ENCODE measurements at places on chromosomes 1 and 21.

DNA sequence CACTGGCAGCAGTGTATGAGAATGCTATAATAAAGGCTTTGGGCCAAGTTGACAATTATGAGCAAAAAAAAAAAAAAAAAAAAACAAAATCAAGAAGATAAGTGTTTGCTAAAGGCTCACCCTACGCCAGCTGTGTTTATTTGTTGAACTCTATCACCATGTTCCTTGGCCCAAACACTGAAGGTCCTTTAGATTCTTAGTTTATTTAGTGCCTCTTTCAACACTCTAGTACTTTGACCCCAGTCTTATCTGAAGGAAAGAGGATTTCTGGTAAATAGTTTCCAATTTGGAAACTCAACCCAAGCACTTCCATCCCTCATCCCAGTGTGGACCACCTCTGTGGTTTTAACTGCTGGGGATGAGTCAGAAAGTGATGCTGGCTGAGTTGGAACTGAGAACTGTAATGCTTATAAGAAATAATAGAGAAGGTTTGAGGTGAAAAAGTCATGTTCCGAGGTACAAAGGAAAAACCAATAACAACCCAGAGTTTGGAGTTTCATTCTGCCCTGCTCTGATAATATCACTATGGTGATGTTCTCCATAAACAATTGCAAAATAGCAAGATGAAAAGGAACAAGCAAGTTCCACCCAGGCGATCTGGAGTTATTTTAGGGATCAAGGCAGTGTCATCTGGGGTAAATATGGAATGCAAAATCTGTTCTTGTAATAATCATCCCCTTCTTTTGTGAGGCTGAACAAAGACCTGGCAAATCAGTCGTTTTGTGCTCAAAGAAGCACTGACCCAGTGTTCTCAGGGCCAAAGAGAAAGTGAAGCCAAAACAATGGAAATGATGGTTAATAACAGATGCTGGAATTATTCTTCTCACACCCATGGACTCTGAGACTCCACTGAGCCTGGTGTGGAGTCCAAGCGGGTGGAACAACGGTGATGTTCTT lies 19.7 kb upstream of the CAPZB start:
- DNase-seq, result no peak

DNA sequence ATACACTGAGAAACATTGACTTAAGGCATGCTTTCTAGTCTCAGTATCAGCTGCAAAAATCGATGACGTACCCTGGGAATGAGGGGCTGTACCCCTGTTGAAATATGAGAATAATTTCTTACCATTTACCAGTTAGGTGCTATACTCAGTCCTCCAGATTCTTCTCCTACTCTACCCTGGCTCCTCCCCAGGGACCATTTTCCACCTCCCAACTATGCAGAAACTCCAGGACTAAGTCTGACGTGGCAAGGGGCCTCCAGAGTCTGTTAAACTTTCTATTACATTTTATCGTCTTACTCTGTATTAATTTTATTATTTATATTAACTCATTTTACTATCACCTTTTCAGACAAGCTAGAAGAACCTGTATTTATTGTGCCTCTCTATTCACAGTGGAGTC lies 124.3 kb downstream of the CYYR1 start:
- DNase-seq, result no peak

- DNase-seq, result no peak
Observed at GRCh38 chr1:150874455-150875196, 1.8 kb downstream of the ARNT start.

GRCh38 chr1:48777219-48777895 lies 666 bp upstream of the BEND5 start:
- DNase-seq, result no peak

GRCh38 chr1:98331243-98331642 lies 330.3 kb upstream of the SNX7 start:
- DNase-seq, result no peak

DNA sequence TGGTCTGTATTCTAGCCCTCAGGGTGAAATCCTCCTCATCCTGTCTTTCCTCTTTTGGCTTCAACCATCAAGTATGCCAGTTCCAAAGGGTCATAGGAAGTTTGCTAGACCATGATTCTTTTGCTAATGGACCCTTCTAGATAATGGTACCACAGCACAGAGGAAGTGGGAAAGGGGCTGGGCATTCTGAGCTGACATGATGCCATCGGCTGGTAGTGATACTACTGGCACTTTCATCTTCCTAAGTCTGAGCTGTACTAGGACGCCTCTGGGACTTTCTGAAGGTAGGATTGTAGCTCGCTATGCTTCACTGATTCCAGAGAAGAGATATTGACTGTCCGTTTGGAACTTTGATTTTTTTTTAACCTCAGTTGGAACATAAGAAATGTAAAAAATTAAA lies 11.4 kb downstream of the FASLG start:
- peak; percentile 24 for DNase-seq
